Effector memory CD4-positive, alpha-beta T cell (primary cell): ENCODE measurements at places on chromosomes 5 and 9.

GRCh38 chr9:77743386-77743785 is 95.3 kb upstream of the GNA14 start:
- DNase-seq, result no peak

GRCh38 chr5:116578676-116579075 is 4.1 kb upstream of the SEMA6A start:
- no peak for DNase-seq

- DNase-seq, result no peak
Measured at GRCh38 chr5:110703481-110703880, 23.0 kb downstream of the TMEM232 start.

DNA sequence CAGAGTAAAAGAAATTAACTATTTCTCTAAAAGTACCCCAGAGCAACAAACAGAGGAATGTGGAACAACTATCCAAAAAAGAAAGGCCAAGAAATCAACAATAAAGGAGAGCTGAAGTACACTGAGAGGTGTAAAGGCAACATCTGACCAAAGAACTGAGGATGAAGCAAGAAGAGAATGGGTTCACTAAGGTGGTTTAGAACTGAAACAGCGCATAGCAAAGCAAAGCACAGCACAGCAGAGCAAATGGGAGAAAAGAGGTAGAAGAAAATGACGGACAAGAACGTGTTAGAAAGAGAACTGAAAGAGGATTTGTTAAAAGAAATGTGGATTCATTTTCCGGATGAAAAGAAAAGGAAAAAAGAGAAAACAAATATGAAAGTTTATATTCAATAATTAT is 25.8 kb downstream of the RFX3 start:
- no peak for DNase-seq

DNA sequence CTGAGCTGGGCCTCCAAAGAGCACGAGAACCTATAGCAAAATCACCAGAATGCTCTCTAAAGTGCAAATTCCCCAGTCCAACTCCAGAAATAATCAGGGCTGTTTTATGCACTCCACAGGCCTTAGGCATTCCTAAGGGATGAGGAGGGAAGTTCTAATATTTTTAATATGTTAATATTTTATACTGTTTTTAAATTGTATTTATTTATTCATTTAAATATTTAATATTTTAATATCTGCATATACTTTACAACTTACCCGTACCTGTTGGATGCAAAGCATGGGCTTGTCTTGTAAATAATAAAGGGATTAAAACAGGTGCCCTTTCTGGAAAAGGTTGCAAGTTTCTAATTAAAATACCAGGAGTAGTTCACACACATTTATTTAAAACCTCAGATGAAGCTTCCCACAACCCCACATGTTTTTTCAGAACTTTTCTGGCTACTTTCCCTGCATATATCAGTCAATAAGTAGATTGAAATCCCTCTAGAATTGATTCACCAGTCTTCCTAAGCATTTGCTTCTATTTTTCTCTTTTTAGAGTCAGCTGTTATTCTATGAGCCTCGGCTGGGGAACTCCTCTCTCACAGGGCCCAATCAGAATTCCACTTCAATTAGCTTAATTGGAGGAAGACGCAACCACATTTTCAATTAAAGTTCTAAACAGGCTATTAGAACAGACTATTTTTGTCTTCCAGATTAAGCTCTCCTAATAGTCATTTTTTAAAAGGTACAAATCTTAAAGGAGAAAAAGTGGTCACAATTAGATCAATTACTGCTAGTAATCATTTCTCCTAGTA is 140.8 kb downstream of the CDH6 start:
- DNase-seq, result no peak

DNA sequence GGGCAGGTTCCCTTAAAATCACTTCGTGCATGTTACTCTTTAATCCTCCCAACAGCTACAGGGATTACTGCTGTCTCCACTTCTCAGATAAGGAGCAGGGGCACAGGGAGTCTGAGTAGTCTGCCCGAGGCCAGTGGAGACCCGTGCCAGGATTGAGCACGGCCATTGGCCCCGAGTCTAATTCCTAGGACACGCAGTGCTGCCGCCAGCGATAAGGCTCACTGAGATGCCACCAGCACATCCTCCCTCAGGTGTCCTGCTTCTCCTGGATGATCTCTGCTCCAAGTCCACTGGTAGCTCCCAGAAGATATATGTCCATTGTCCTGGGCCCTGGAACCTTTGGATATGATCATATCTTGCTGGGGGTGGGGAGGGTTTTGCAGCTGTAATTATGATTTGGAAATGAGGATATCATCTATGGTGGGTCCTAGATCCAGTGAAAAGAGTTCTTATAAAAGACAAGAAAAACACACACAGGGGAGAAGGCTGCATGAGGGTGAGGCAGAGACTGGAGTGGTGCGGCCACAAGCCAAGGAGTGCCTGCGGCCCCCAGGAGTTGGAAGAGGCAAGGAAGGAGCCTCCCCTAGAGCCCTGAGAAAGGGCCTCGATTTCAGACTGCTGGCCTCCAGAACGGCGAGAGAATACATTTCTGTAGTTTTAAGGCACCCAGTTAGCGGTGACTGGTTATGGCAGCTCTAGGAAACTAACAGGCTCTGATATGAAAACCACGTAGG is 19.4 kb upstream of the MED10 start:
- DNase-seq, result no peak

GRCh38 chr5:179509845-179510244 is 40.5 kb upstream of the RUFY1 start:
- no peak for DNase-seq

DNA sequence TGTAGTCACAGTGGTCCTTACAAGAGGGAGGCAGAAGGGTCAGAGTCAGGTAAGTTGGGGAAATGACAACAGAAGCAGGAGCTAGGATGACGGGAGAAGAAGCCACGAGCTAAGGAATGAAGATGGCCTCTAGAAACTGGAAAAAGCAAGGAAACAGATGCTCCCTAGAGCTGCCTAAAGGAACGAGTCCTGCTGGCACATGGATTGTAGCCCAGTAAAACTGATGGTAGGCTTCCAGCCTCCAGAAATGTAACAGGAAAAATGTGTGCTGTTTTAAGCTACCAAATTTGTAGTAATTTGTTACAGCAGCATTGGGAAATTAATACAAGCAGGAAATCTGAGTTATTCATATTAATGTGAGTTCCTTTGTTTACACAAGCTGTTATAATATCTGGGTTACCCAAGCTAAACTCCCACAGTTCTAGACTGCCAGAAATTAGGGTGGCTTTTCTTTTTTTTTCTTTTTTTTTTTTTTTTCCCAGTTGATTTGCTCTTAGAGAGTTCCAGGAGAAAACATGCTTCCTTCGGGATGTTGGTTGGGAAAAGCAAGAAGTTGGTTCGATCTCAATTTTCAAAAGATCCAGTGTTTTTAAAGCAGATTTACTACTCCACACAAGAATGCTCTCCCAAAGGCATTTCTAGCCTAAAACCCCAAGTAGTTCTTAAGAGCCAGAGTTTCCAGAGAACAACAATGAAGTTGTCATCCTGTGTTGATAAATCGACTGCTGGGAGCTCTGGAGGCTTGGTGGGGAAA is 400.0 kb upstream of the SLC24A2 start:
- DNase-seq, result no peak

- no peak for DNase-seq
Measured at GRCh38 chr5:92930057-92930456, 651.0 kb downstream of the NR2F1-AS1 start.

DNA sequence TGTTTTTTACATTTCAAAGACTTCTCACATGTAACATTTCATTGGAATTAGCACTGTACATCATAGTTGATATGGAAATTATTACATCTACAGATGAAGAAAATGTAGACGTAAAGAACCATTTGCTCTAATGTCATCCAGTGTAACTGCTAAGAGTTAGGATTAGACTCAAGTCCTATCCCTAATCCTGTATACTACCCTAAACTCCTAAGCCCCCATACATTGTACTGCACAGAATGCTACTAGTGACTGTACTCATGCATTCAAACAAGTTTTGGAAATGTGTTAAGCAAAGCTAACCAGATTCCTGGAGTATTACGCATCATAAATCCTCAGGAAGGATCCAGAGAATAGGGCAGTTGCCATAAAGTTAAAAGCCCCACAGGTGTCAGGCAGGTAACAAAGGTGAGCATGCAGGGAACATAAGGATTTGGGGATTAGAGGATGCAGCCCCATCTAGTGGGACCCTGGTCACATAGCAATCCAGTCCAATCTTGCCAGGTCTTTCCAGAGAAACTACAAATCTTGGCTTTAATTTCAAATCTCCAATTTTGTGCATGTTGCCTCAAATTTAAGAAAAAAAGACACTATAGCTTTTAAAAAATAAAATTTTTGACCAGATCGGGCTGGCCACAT is 32.0 kb downstream of the HAVCR1 start:
- DNase-seq, result no peak

- DNase-seq, result no peak
Measured at GRCh38 chr9:127769929-127770582, 8.4 kb downstream of the SH2D3C start.

DNA sequence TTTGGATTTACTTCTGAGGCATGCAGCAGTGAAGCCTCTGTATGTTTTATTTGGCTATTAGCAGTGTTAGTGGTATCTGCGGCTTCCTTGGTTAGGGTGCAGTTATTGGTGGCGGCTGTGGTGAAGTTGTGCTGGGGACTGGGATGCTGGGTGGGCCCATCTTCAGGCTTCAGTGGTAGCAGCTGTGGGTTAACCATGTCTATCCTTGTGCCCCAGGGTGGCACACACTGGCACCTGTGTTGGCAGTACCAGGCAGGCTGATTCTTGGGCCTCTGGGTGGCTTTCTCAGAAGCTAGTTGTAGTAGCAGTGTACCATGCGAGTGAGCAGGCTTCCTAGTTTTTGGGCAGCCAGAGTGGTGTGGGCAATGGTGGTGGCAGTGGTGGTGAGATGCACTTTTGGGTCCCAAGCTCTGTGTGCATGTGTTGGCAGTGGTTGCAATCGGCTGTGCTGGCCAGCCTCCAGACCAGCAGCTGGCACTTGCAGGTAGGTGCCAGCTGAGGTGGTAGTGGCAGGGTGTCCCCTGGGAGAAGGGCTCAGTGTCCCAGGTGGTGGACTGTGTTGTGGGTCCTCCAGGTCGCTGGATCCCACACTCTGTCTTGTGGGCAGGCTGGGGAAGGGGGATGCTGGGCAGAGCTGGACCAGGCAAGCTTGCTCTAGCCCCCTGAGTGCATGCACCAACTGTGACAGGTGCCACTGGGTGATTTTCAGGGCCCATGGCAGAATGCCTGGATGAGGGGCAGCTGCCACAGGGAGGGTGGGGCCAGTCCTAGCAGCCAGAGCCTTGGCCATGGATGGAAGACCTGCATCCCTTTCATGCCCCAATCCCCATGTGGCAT is 13.6 kb downstream of the AHRR start:
- no peak for DNase-seq

DNA sequence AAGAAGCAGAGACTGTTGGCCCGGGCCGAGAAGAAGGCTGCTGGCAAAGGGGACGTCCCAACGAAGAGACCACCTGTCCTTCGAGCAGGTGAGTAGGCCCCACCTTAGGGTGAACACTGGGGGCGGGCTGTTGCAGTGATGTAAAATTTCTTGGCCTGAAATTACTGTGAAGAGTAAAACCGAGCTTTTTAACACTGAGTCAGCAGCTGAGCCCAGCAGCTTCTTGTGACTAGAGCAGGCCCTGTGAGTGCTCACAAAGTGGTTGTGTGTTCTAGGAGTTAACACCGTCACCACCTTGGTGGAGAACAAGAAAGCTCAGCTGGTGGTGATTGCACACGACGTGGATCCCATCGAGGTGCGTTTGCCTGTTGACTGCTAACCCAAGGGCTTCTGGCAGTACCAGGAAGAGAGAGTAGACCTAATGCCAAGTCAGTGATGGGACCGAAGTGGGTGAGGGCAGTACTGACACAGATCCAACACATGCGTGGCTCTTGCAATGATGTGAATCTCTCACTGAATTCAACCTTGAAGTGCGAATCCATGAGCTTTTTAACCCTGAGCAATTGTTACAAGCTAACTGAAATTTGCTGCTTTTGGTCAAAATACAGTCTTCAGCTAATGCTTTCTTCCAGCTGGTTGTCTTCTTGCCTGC is 2.1 kb downstream of the RPL7A start:
- no peak for DNase-seq

DNA sequence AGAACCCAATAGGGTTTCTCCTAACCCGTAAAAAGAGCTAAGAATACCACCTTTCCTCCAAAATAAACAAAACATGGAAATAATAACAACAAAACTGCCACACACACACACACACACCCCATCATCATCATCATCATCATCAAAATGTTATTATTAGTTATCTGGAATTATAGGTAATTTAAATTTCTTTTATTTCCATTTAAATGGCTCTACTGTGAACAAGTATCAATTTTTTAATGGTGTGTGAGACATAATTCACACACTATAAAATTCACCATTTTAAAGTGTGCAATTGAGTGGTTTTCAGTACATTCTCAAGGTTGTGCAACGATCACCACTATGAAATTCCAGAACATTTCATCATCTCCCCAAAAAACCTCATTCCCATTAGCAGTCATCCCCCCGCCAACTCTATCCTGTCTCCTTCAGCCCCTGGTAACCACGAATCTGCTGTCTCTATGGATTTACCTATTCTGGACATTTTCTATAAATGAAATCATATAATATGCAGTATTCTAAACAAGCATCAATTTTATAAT is 172.7 kb downstream of the ROR2 start:
- DNase-seq, result no peak

DNA sequence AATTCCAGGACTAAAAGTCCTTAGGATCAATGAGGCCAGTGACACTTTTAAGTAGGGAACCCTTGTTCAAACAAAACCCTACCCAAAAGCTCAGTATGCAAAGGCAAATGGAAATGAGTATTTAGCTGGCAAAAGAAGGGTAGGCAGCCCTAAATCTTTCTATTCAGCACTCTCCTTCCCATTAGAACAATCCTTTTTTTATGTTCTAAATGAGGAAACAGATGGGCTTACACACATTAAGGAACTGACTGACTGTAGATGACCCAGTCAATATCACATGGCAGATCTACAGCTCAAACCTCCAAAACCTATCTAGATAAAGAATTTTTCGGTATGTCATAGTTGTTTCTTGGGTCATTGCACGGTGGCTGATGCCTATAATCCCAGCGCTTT is 7.2 kb downstream of the CSNK1A1 start:
- no peak for DNase-seq

- no peak for DNase-seq
Measured at GRCh38 chr9:99980598-99980997, 74.1 kb downstream of the STX17 start.

DNA sequence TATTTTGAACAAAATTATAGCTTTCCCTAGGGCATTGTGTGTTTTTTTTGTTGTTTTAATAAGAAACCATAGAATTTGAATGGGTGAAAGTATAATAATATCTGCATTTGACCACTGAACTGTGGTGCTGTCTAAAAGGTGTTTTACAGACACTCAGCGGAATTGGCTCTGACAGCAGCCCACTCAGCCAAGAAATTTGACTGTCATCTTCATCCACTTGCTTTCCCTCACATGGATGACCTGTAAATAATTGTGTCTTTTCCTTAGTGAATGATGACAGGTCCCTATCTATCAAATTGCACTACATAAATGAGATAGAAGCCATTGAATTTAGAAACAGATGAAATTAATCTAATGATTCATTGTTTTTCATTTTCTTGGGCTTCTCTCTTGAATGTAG is 150.0 kb downstream of the PAM start:
- no peak for DNase-seq

- DNase-seq, result no peak
Measured at GRCh38 chr5:141952020-141952419, 6.0 kb downstream of the PCDH12 start.

GRCh38 chr9:113675475-113675941 is 200.6 kb upstream of the ZNF618 start:
- DNase-seq, result no peak
